ENCODE measurements at places on chromosomes 6 and 20.

DNA sequence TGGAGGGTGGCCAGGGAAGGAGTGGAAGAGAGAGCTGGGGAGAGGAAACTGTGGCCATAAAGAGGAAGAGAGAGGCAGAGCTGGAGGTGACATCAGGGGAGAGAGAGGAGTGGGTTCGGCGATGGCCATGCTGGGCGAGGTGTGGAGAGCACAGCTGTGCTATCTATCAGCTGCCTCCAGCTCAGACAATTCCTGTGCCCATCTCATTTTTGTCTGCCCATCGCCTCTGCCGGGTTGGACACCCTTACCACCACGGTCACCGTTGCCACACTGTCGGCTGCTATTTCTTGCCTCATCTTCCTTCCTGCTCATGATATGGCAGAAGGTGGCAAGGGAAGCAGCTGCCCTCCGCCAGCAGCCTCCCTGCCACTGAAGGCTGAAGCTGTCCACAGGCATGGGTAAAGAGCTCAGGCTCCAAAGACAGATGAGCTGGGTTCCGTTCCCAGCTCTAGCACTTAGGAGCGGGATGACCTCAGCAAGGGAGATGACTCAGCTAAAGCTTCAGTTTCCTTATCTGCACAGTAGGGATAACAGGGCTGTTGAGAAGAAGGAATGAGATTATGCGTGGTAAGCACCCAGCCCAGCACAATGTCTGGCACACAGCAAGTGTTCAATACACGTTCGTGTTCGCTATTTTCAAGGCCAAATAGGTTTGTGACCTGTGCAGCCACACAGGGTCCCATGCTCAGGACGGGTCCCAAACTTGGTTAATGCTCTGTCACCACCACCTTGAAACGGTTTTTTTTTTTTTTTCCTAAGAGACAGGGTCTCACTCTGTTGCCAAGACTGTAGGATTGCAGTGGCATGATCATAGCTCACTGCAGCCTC, 21.9 kb upstream of the TAF8 start:
- peak; percentile 81 for DNase-seq

DNA sequence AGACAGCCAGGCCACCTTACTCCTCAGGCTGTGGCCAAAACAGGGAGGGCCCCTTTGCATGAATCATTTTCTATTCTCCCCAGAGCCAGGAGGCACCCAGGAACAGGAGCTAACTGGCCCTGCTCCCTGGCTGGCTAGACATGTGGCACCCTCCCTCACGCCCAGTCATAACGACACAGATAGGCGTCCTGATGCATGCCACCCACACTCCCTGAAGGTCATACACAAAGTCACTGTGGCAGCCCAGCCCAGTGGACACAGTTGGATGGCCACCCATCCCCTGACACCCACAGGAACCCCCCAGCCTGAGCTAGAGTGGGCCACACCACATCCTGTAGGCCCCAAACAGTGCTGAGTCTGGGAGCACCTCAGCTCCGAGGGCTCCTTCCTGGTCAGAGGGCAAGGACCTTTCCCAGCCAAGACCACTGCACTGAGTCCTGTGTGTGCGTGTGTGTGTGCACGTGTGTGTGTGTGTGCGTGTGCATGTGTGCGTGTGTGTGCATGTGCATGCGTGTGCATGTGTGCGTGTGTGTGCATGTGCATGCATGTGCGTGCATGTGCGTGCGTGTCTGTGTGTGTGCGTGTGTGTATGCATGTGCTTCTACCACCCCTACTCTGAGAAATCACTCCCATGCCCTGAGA, 21.6 kb downstream of the TFEB start:
- no peak for DNase-seq

- no peak for DNase-seq
Measured at GRCh38 chr6:146335336-146335735, 208.3 kb upstream of the RAB32 start.

DNA sequence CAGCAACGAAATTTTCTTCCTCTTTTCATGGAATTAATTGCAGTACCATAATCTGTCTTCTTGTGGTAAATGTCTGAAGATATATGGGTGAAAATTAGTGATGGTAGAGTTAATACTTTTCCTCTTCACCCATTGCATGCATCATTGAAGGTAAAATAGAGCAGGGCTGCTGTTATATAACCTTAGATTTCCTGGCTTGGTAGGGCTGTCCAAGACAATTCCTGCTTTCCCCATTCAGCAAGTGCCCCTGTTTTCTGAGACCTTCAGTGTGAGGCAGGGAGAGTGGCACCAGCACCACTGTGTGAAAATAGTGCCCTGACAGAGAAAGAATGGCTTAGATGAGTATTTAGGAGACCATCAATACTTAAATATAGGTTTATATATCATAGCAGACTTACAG, 202.0 kb downstream of the ZFAND3 start:
- no peak for DNase-seq

DNA sequence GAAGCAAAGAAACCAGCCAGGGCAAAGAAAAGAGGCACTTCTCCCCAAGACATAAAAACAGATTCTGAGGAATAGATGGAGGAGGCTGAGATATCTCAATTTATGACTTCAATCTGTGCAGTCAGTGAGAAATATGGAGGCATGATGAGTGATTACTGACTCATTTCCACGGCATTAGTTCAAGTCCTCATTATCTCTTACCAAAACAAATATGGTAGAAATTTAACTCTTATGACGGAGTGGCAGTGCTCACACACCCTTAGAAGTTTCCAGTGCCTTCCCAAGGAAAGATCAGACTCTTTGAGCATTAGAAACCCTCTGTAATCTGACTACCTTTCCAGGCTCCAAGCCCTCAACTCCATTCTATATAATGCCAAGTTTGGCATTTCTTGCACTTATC, 364.1 kb downstream of the ARHGAP18 start:
- no peak for DNase-seq

- DNase-seq, result no peak
Measured at GRCh38 chr6:32120573-32121059, 7.4 kb downstream of the ATF6B start.

GRCh38 chr20:36541227-36541767, at the start of gene MYL9:
Gene MYL9, plus strand, starts transcription at chr20:36541519. Its CDS starts 3,366 bp downstream, at chr20:36544885.
- no peak for DNase-seq

DNA sequence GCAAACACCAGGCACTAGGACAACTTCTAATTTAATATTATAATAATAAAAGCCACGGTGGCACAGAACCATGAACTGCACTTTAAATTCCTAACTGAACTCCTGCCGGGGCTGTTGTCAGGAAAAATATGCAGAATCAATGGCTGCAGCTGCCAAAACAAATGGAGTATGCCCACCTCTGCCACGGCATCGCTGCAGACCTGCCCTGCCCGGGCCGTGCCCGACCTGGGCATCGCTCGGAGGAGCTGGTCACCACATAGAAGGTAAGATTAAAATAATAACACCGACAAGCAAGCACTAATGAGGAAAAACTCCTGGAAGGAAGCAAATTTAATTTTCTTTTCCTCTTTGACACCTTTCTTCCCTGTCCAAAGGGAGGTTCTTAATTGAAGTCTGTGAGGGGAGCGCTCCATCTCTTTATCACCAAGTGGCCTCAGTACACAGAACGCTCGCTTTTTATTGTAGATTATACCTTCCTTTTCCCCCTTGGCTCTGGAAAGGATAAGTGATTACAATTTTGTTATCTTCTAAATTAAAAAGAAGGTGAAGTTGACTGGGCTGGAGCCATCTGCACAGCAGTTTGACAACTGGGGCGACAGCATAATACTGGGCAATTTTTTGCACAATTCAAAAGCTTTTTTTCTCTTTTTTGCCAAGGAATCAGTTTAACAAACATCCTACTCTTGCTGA, 351.3 kb downstream of the ZFAND3 start:
- DNase-seq, result no peak

DNA sequence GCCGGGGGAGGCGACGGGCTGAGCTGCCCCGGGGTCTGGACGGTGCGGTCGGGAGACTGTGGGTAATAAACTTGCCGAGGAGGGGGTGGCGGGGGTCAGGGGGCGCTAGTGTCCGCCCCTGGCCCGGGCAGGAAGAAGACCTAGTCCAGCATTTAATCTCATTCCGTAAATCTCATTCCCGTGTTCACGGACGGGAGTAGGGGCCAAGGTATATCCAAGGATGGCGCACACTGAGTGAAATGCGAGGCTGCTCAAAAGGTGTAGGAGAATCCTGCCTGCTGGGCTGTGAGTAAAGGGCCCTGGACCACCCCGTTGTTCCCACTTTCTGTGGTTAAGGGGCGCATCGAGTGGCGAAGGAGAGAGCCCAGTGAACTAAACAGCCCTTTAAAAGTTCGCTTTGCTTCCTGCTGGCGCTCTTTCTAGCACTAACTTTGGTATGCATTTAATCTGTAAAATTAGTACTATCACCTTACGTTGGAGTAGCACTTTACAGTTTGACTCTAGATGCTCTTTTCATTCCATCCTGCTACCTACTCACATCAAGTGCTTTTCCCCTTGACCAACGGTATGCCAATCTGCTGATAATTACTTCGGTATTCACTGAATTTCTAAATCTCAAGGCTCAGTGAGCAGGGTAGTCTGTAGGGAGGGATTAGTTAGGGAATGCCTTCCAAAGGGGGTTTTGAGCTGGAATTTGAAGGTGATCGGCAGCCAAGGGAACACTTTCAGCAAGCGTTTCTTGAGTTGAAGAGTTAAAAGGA, 730 bp downstream of the PARD6B start:
- no peak for DNase-seq

- DNase-seq, result no peak
Measured at GRCh38 chr6:165060720-165061119, 248.7 kb downstream of the C6orf118 start.

- no peak for DNase-seq
Measured at GRCh38 chr6:73579851-73580246, 59.0 kb upstream of the EEF1A1 start.

DNA sequence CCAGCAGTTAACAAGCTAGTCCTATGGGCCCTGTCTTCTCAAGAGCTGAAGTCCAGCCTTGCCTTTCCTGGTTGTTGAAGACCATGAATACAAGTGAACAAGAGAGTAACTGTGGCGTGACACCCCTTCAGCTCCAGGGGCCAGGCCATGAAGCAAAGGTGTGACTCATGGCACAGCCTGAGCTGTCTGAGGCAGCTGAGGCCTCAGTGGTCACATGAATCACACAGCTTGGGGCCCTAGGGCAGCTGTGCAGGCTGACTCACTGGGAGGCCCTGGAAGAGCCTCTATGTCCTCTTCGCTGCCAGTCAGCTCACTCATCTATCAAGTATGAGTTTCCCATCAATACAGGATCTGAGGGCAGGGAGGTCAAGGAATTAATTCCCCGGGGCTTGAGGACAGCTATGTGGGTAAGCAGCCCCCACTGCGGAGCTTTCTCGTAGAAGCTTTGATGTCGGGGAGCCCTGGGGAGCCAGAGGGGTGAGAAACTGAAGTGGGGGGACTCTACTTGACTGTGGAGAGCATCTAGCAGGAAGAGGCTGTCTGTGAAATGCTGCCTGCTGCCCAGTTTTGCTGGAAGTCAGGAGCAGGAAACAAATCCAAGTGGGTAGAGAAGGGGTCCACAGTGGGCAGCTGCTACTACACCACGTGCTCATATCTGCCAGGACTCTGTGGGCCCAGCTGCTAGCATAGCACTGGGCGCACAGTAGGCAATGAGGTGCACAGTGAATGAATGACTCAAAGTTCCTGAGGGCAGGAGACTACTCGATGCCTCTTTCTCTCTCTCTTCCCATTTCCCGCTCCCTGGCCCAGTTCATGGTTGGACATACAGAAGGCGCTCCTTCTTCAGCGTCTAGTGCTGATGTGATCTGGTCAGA, 13.7 kb upstream of the FAM83C start:
- peak; percentile 82 for DNase-seq

DNA sequence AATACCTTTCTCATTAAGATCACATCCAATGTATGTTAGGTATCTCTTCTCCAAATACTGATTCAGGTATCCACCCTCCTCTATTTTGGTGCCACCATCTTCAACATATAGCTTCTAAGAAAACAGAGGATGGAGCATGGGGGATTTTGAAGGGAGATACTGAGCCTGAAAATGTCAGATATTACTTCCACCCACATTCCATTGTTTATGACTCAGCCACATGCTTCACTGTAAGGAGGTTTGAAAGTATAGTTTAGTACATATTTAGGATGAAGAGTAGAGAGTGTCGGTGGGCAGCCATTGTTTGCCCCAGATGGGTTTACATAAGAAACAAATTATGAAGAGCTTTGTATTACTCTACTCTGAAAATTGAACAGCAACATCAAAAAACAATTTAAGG, 286.7 kb downstream of the TFAP2B start:
- DNase-seq, result no peak

DNA sequence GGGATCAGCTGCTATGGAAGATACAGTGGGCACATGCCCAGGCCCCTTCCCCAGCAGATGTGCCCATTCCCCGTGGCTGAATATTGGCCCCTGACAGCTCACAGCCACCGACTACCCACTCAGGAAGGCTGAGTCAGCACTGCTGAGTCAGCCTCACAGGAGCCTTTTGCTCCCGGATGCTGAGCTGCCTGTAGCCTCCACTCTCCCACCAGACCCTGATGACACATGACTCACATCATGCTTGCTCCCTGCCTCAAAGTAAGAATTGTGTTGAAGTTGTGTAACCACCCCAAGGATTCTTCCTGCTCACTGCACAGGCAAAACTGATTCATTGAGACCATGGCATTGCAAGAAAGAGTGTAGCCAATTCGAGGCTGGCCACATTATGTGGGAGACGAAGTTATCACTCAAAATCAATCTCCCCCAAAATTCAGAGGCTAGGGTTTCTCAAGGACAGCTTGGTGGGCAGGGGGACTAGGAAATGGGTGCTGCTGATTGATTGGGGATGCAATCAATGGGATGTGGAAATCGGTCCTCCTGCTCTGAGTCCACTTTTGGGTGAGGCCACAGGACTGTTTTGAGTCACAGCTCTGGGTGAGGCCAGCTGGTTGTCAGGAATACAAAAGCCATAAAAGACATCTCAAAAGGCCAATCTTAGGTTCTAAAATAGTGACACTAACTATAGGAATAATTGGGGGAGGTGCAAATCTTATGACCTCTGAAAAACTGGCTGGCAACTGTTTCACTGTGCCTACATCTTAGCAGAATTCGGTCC, 556.6 kb upstream of the CDH4 start:
- no peak for DNase-seq

GRCh38 chr6:129875610-129876520, 14.8 kb upstream of the TMEM244 start:
- no peak for DNase-seq

- no peak for DNase-seq
Measured at GRCh38 chr6:5553767-5554166, 292.5 kb downstream of the FARS2 start.

DNA sequence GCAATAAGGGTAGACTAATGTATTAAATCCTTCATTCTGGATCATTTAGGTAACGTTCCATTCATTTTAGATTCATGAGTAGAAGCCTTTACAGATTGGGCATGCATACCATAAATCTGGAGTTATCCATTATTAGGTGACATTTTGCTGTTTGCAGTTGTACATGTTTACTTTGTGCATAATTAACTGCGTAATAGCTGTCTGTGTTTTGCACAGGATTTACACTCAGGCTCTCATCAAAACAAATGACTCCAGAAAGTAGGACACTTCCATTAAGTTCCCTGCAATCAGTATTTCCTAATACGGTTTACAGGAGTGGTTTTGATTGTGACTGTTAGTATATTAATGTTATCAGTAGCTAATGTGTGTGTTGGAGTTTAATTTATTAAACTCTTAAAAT, 997.4 kb downstream of the HACE1 start:
- DNase-seq, result no peak
